ENCODE measurements at places on chromosomes 2 and 18.

- no peak overlapping the region for H3K4me3 ChIP-seq
- peaks cover 2% of the 10 kb centered on the region for H3K4me1 ChIP-seq
Measured at GRCh38 chr2:68316111-68316510, 3.6 kb downstream of the CNRIP1 start.

DNA sequence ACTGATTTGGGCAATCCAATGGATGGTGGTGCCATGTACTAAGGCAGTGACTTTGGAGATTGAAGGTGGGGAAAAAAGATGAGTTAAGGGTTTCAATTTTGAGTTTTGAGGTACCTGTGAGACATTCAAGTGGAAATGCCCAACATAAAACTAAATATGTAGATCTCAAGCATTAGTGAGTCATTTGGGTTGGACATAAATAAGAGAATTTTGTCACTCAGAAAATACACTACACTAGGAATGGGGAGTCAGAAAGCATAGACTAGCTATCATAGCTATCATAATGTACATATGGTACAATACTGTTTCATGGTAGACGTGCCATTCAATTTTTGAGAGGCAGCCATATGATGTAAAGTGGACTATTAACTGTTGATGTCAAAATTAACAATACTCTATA is 56.1 kb downstream of the FBXO11 start:
- peak overlapping the region; percentile 29 for H3K27ac ChIP-seq
- H3K4me1 ChIP-seq = peaks cover 12% of the 10 kb centered on the region
- H3K27me3 ChIP-seq = no peaks in the 10 kb centered on the region
- peaks cover 10% of the 10 kb centered on the region for H3K36me3 ChIP-seq
- DNase-seq = no peak

DNA sequence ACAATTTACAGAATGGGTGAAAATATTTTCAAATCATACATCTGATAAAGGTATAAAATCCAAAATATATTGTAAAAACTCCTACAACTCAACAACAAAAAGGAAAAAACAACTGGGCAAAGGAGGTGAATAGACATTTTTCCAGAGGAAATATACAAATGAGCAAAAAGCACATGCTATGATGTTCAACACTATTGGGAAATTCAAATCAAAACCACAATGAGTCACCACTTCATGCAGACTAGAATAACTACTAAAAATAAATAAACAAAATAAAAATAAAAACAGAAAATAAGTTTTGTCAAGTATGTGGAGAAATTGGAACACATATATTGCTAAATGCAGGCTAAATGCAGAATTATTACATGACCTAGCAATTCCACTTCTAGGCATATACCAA is 120.9 kb downstream of the FSIP2 start:
- H3K27ac ChIP-seq = no peak overlapping the region
- no peak for DNase-seq
- H3K36me3 ChIP-seq = no peaks in the 10 kb centered on the region
- no peaks in the 10 kb centered on the region for H3K27me3 ChIP-seq
- H3K4me1 ChIP-seq = no peaks in the 10 kb centered on the region

- DNase-seq = no peak
- H3K27ac ChIP-seq = peak overlapping the region; percentile 32
- H3K4me3 ChIP-seq = no peak overlapping the region
- H3K27me3 ChIP-seq = no peaks in the 10 kb centered on the region
- peaks cover 17% of the 10 kb centered on the region for H3K36me3 ChIP-seq
- peaks cover 13% of the 10 kb centered on the region for H3K4me1 ChIP-seq
Measured at GRCh38 chr18:49359732-49360444, 100.6 kb downstream of the DYM start.

DNA sequence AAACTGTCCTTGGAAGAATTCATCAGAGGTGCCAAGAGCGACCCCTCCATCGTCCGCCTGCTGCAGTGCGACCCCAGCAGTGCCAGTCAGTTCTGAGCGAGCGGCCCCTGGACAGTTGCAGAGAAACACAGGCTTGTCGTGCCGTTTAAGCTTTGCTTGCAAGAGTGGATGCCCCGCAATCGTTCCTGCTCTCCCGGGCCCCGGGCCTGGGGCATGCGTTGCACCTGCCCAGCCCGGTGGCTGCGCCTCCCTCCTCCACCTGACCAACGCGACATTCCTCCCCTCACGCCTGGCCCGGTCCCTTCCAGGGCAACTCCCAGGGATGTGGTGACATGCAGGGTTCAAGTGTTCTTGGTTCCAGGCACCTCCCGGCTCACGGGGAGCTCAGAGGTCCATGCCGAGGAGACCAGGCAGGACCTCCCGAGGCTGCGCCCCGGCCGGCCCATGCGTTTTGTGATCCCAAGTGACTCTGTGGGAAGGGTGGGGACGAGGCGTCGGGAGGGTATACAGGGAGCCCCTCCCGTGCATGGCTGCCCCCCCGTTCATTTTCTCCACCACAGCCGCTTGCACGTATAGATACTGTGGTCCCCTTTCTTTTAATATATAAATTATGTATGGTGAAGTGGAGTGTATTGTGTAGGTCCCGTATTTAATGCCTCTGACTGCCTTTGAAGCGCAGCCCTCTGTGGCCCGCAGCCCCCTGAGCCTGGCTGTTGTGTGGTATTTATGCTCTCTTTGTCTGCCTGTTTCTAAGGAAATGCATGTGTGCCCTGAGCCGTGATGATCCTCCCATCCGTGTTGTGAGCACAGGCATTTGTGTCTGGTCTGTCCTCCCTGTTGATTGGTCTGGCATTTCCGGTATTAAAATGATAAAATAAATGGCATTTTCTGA is 21.2 kb downstream of the ODC1 start:
- H3K36me3 ChIP-seq = peaks cover 4% of the 10 kb centered on the region
- no peak overlapping the region for H3K27ac ChIP-seq
- no peak overlapping the region for H3K4me3 ChIP-seq
- no peaks in the 10 kb centered on the region for H3K27me3 ChIP-seq
- no peak for DNase-seq

GRCh38 chr18:27198036-27198435 is 12.9 kb upstream of the CHST9 start:
- H3K36me3 ChIP-seq = no peaks in the 10 kb centered on the region
- H3K4me3 ChIP-seq = no peak overlapping the region
- no peaks in the 10 kb centered on the region for H3K4me1 ChIP-seq
- DNase-seq = no peak
- no peaks in the 10 kb centered on the region for H3K27me3 ChIP-seq

DNA sequence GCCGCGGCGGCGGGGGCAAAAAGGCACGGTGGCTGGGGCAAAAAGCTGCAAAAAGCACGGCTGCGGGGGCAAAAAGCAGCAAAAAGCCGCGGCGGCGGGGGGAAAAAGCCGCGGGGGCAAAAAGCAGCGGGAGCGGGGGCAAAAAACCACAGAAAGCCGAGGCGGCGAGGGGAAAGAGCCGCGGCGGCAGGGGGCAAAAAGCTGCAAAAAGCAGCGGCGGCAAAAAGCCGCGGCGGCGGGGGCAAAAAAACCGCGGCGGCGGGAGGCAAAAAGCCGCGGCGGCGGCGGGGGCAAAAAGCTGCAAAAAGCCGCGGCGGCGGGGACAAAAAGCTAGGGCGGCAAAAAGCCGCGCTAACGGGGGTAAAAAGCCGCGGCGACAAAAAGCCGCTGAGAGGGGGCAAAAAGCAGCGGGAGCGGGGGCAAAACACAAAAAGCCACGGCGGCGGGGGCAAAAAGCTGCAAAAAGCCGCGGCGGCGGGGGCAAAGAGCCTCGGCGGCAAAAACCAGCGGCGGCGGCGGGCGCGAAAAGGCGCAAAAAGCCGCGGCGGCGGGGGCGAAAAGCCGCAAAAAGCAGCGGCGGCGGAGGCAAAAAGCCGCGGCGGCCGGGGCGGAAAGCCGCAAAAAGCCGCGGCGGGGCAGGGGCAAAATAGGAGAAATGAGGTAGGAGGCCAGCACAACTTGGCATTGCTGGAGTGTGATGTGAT is 123.4 kb downstream of the ANKRD30BL start:
- no peaks in the 10 kb centered on the region for H3K4me1 ChIP-seq
- H3K36me3 ChIP-seq = no peaks in the 10 kb centered on the region
- H3K4me3 ChIP-seq = no peak overlapping the region
- H3K27ac ChIP-seq = no peak overlapping the region
- H3K27me3 ChIP-seq = peaks cover 36% of the 10 kb centered on the region

DNA sequence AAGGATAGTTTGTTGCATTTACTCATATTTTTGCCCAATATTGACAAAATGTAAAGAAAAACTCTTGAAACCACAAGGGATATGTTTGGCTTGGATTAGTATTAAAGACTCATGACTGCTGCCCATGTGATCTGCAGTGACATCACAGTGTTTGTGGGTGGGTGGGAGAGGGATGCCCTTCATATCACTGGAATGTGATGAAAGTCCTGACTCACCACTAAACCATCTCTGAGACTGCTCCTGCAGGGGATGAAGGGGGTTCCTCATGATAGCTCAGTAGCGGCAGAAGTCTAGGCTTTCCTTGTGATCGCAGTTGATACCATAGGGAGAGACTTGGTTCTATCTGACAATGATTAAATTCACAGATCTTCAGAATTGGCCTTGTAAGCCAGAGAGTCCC is 451.2 kb downstream of the CNTNAP5 start:
- no peaks in the 10 kb centered on the region for H3K27me3 ChIP-seq
- H3K4me1 ChIP-seq = no peaks in the 10 kb centered on the region
- DNase-seq = no peak
- H3K36me3 ChIP-seq = no peaks in the 10 kb centered on the region

DNA sequence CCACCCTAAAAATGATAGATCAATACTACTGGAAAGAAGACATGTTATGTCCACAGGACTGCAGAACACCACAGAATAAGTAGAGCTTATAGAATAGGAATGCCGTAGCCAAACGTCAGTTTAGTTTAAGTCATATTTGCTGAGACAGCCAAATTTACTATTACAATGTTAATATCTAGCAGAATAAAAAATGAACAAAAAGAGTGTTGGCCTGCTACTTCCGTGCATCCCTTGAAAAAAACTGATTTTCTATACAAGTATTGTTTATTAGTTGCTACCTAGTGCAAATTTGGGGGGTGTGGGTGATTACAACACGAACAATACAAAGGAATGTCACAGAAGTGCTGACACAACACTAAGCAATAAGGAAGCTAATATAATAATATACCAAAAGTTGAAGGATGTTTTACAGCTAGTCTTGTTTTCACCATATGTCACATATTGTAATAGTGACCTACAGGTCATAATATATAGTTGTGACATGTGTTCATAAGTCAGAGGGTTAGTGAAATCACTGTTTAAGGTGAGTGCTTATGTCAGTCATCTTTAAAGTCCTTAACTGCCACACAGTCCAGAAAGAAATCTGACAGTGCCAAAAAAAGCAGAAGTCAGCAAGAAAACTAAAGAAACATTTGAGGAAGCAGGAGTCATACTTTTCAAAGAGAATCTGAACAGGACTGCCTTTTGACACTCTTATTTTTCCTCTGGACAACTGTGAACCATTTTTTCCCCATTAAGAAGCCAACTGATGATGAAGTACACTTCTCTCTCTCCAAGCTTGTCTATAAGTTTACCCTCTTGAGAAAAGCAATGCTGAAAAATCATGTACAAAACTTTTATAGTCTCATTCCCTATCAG is 376.4 kb downstream of the ZEB2 start:
- no peak overlapping the region for H3K27ac ChIP-seq
- H3K27me3 ChIP-seq = no peaks in the 10 kb centered on the region
- no peak overlapping the region for H3K4me3 ChIP-seq

- H3K27me3 ChIP-seq = peaks cover 18% of the 10 kb centered on the region
- DNase-seq = no peak
- no peaks in the 10 kb centered on the region for H3K36me3 ChIP-seq
- H3K4me1 ChIP-seq = peaks cover 9% of the 10 kb centered on the region
- no peak overlapping the region for H3K27ac ChIP-seq
- no peak overlapping the region for H3K4me3 ChIP-seq
Measured at GRCh38 chr2:42815726-42816125, 23.3 kb upstream of the HAAO start.

DNA sequence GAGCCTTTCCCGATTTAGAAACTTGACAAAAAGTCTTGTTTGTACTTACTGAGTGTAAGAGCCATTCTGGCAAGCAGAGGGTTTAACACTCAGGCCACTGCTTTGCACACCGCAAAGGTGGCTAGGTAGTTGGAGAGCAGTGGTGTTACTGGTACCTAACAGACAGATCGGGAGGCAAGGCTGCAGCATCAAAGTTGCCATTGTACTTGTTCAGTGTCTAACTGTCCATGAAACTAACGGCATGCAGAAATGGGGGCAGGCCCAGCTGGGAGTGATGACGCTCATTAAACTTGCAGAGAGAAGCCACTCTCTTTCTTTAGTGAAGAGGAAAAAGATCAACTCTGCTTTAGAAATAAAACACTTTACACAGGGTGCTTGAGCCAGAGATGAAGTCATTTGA is 10.1 kb downstream of the GPR39 start:
- no peak for DNase-seq
- no peak overlapping the region for H3K4me3 ChIP-seq
- no peaks in the 10 kb centered on the region for H3K27me3 ChIP-seq
- H3K27ac ChIP-seq = no peak overlapping the region
- no peaks in the 10 kb centered on the region for H3K4me1 ChIP-seq
- no peaks in the 10 kb centered on the region for H3K36me3 ChIP-seq

DNA sequence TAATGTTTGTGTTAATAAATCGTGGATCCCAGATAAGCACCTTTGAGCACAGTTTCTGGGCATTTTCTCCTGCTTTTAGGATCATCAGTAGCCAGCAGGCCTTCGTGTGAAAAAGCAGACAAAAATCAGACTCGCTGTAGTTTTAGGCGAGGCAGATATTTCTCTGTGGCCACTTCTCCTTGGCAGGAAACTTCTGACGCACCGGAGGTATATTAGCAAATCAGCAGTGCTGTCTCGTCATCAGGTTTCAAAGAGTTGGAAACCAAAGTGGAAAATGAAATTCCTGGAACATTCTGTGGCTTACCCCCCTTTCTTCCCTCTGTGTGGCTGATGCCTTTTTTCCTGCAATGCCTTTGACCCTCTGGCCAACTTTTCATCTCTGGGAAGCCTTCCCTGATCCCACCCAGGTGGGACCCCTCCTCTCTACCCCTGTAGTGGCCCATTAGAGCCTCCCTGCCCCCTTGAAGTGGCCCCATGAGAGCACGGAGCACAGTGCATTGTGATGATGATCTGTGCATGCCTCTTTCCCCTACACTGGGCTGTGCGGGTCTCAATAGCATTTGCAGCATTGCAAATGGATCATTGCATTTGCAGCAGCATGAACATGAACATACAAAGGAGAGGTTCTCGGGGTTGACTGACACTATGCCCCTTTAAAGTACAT is 93.3 kb downstream of the RNF144A start:
- H3K4me3 ChIP-seq = no peak overlapping the region
- peaks cover 11% of the 10 kb centered on the region for H3K36me3 ChIP-seq
- H3K27ac ChIP-seq = no peak overlapping the region
- no peaks in the 10 kb centered on the region for H3K27me3 ChIP-seq
- peaks cover 24% of the 10 kb centered on the region for H3K4me1 ChIP-seq
- no peak for DNase-seq

- no peak overlapping the region for H3K4me3 ChIP-seq
- no peaks in the 10 kb centered on the region for H3K36me3 ChIP-seq
- H3K4me1 ChIP-seq = no peaks in the 10 kb centered on the region
- peaks cover 12% of the 10 kb centered on the region for H3K27me3 ChIP-seq
- no peak for DNase-seq
Measured at GRCh38 chr2:160730296-160730995, 236.8 kb upstream of the RBMS1 start.

DNA sequence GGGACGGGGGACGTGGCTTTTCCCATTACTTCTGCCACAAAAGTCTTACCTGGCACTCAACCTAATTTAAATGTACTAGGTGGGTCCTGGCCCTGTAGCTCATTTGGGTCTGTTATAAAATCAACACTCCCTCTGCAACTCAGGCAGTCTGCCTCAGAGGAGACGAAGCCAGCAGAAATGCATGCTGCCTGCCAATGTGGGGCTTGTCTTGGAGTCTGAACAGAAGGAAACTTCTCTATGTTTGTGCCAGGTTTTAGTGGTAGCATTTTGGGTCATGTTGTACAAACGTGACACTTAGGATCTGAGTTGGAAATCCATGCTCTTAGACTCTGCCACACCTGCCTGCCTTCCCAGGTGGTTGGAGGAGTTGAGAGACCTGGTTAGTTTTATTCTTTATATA is 292.5 kb upstream of the FAM98A start:
- H3K4me3 ChIP-seq = no peak overlapping the region
- H3K27me3 ChIP-seq = no peaks in the 10 kb centered on the region

Measured in activated CD4-positive, alpha-beta T cell treated with anti-CD3 and anti-CD28 coated beads, Interleukin-2, amount 10 ng/mL, durations not matched to agents 24 days and 14 days (primary cell).